Activated CD8-positive, alpha-beta memory T cell treated with anti-CD3 and anti-CD28 coated beads, Interleukin-2, amount 50 U/mL, for 4 hours (primary cell): ENCODE measurements at places on chromosomes 1 and 21.

- no peak for DNase-seq
Measured at GRCh38 chr1:18526436-18527275, 45.9 kb downstream of the KLHDC7A start.

GRCh38 chr1:19023787-19024186, 67.3 kb upstream of the IFFO2 start:
- DNase-seq: no peak

DNA sequence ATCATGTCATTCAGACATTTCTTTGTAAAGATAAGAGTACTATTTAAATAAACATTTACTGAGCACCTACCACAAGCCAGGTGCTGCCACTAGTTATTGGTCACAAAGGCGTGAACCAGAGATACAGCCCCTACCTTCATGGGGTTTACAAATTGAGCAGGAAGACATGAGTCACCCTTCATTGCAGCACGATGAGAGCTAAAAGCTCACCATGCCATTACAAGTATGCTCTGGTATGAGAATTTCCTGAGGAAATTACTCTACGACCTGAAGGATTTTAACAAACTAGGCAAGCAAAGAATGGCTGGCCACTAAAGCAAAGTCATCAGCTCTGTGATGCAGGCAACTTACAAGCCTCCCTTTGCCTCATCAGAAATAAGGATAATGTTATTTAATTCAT, 346.8 kb downstream of the BRINP2 start:
- no peak for DNase-seq

DNA sequence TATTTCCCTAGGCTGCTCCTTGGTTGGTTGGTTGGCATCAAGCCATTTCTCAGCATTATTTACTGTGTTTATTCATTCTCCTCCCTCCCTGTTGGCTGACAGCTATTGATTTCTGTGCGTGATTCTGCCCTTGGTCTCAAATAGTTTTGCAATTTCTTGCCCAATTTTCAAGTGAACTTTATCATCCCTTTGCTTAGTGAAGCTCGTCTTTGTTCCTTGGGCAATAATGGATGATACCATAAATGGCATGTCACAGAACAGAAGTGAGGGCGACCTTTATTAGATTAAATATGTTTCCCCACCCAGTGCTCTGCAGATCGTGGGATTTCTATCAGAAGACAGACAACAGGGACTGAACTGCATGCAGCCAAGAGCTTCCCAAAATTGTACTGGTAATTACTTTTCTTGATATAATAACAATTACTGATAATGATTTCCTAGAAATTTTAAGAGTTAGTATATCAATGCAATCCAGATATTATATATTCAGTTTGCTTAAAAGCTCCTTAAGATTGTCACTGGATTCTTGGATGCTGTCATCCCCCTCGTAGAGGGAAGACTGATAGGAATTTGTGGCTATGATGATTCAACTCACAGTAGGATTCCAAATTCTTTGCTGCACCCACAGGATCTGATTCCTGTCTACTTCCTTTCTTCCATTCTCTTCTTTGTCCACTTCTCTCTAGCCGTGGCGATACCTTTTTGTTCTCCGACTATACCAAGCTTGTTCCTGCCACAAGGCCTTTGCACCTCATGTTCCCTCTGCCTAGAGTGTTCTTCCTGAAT, 122.1 kb upstream of the KAZN start:
- no peak for DNase-seq

- no peak for DNase-seq
Measured at GRCh38 chr1:78292361-78292760, 198.4 kb upstream of the PTGFR start.

DNA sequence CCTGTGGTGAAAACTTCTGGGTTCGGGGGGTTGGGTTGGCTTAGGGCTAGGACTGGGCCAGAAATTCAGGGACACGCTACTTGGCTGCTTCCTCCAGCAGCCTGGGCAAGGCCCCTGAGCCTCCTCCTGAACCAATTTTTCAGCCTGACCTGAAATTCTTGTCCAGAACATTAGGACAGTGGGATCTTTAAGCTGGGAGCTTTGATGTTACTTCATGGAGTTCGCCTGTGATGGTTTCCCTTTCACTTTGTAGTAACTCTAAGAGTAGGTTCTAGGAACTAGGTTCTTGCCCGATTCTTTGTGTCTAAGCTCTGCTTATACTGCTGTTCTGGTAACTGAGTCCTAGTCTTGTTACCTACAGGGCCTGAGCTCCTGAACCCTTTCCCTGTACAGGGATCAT, 75.3 kb downstream of the S1PR1 start:
- DNase-seq: no peak

GRCh38 chr1:12157366-12158231, 9.2 kb upstream of the TNFRSF1B start:
- no peak for DNase-seq

GRCh38 chr1:23807453-23807852, 6.9 kb upstream of the GALE start:
- DNase-seq: no peak

- DNase-seq: no peak
Measured at GRCh38 chr1:241022366-241022765, 334.6 kb downstream of the RGS7 start.

DNA sequence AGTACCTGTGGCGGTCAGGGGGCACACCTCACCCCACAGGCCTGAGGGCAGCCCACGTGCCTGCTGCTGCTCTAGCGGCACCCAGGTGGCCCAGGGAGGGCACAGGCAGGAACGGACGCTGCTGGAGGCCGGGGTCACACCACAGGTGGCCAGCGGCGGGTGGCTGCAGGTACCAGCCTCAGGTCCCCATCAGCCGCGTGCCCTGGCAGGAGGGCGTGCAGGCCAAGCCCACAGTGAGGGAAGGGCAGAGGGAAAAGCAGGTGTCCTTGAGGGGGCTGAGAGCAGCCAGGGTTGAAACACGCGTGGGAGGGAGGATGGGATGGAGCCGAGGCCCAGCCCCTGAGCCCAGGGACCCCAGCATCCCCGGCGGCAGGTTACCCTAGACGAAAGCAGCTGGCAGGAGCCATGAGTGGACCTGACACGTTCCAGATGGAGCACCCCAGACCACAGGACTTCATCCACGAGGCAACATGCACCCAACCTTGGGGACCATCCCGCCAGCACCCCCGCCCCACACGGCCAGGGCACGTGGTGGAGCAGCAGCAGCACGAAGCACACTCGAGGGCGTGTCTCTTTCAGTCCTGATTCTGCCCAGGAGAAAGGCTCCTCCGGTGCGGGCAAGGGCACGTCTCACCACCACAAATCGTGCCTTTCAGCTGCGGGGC, 3.7 kb downstream of the SLC19A1 start:
- DNase-seq: peak; percentile 14

GRCh38 chr1:12426030-12426429, 192.0 kb downstream of the DHRS3 start:
- DNase-seq: no peak

DNA sequence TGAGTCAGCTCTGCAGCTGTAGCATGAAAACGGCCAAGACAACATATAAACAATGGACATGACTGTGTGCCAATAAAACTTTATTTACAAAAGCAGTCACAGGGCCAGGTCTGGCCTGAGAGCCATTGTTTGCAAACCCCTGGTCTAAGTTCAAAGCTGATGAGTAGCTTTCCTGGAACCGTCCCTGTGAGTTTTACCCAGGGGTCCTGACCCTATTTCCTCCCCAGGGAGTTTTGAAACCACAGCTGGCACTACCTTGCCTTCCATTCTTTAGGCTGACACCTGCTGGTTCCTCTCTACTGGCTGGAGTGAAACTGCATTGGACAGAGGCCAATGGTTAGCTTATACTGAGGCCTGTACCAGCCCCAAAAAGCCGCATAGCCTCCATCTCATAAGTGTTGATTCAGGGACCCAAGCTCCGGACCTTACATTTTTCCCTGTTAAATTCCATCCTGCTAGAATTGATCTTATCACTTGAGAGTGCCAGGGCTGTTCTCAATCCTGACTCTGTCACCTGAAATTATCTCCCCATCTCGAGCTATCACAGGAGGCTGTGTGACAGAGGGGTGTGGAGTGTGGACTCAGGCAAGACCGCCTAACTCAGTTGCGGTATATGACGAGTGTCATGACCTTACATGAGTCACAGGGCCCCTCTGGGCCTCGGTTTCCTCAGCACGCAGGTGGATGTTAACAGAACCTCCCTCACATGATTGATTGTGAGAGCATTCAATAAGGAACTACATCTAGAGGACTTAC, 343.6 kb downstream of the NPHP4 start:
- no peak for DNase-seq

DNA sequence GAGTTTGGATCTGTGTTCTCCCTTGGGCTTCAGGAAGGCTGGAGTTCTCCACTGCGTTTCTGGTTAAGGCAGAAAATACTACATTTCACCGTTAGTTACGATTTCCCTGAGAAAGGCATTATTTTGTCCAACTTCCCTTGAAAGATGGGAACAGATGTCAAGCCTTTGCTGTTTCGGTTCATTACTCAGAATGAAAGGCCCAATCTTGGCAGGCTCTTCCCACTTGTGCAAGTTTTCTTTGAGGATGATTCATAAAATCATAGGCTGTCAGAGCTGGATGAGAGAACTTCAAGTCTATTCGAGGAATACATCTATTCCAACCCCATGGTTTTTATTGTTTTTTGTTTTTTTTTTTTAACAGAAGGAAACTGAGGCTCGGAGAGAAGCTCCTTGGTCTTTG, 205.2 kb downstream of the GRIK3 start:
- DNase-seq: no peak

GRCh38 chr1:218933513-218933912, 240.2 kb upstream of the LYPLAL1 start:
- no peak for DNase-seq

DNA sequence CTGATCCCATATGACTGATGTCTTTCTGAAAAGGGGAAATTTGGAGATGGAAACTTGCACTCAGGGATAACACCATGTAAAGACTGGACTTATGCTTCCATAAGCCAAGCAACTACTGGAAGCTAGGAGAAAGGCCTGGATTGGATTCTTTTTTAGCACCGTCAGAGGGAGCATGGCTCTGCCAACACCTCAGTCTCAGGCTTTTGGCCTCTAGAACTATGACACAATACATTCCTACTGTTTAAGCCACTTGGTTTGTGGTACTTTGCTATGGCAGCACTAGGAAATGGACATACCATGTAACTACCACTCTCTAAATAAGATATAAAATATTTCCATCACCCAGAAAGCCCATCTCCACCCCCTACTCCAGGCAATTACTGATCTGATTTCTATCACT, 139.7 kb downstream of the CYYR1 start:
- no peak for DNase-seq

DNA sequence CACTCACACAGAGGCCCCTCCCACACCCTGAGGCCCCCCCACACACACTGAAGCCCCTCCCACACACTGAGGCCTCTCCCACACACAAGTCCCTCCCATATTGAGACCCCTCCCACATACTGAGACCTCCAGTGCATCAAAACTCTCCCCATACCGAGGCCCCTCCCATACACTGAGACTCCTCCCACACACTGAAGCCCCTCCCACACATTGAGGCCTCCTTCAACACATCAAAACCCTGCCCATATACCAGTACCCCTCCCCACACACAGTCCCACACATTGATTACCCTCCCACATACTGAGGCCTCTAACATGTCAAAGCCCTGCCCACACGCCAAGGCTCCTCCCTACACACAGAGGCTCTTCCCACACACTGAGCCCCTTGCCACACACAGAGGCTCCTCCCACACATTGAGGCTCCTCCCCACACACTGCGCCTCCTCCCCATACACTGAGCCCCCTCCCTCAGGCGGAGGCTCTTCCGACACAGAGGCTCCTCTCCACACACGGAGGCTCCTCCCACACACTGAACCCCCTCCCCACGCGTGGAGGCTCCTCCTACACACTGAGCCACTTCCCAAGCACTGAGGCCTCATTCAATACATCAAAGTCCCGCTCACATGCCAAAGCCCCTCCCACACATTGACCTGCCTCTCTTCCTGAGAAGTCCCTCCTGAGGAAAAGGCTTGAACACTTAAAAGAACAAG, 392.3 kb downstream of the CAMTA1 start:
- DNase-seq: no peak
